PC-9 (cell line): ENCODE measurements at places on chromosomes 1 and 21.

DNA sequence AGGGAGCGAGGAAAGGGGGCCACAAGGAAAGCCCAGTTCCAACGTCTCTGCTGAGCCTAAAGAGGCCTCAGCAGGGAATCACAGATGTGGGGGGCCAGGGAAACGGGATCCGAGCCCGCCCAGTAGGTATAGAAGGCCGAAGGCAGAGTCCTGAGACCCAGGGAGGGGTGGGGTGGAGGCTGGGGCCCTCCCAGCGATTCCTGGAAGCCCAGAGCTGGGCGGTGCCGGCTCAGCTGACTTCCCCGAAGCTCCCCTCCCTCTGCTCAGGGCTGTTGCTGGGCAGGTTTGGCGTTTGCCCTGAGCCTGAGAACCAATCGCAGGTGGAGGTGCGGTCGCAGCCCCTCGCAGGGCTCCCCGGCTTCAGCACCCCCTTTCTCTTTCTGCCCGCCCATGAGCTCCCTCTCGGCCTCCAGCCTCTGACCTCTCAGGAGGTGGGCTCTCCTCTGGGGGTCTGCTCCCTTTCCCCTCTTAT is 12.8 kb downstream of the ADAMTSL4 start:
- peak; percentile 92 for DNase-seq

- no peak for DNase-seq
Measured at GRCh38 chr1:159554261-159554660, 18.5 kb upstream of the OR10J5 start.

GRCh38 chr1:152182944-152183361 is 23.9 kb upstream of the RPTN start:
- DNase-seq = peak; percentile 39

DNA sequence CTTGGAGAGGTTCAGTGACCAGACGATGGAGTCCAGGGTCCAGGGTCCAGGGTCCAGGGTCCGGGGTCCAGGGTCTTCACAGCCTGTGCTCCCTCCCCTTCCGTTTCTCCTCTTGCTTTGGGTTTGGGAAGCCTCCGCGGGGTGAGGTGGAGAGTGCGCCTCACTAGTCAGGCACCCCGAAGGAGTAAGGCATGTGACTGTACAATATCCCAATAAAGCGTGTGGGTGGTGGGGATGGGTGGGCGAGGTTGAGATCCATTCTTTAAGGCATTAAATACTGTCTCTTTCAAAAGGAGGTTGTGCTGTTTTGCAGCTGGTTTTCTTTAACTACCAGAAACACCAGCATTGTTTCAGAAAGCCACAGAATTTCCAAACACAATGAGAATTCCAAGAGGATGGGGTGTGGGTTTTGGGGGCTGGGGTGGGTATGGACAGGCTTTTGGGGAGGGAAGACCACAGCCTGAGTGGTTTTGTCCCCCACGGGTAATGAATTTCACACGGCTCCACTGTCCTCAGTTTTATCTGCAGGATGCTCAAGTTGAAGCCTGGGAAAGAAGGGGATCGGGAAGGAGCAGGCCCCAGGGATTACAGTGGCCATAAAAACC is 65.7 kb downstream of the KIF26B start:
- no peak for DNase-seq

GRCh38 chr1:74343216-74343615 is 108.0 kb downstream of the TNNI3K start:
- DNase-seq = no peak

- DNase-seq = peak; percentile 17
Measured at GRCh38 chr1:5975133-5975880, 16.9 kb downstream of the NPHP4 start.

DNA sequence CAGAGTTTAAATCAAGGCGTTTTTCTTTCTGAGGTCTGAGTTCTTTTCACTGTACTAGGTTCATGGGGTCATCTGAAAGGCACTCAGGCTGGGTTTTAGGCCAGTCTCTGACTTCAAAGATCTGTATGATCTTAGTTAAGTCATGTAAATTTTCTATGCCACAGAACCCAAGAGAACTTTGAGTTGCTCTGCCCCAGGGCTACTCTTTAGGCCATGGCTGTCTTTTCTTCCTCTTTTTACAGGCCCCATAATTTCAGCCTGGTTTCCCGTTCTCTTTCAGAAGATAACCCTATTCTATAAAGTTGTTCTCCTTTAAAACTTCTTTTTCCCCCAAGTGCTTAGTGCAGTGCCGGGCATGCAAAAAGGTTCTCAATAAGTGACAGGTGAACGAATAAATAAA is 26.1 kb downstream of the METTL13 start:
- DNase-seq = no peak

DNA sequence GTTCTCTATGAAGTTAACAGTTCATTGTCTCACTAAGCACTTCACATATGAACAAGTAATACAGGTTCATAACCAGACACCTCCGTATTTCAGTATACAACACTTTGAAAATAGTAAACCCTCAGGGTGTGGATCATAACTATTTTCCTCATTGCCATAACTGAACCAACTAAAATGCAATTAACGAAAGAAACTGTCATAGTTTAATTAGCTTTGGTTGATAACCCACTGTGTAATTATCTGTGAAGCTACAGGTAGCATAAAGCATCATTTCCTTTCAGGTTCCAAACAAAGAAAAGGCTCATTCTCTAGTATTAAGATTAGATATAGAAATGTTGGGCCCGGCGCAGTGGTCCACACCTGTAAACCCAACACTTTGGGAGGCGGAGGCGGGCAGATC is 58.5 kb downstream of the EIF4G3 start:
- DNase-seq = no peak

GRCh38 chr1:61182049-61182448 is 99.7 kb downstream of the NFIA start:
- DNase-seq = no peak

- DNase-seq = no peak
Measured at GRCh38 chr1:206488466-206488865, 18.2 kb downstream of the IKBKE start.

- no peak for DNase-seq
Measured at GRCh38 chr21:15080526-15080925, 15.7 kb upstream of the NRIP1 start.

- no peak for DNase-seq
Measured at GRCh38 chr21:33940881-33941245, 25.3 kb upstream of the ATP5PO start.

- no peak for DNase-seq
Measured at GRCh38 chr1:40971966-40972365, 7.5 kb upstream of the CTPS1 start.

DNA sequence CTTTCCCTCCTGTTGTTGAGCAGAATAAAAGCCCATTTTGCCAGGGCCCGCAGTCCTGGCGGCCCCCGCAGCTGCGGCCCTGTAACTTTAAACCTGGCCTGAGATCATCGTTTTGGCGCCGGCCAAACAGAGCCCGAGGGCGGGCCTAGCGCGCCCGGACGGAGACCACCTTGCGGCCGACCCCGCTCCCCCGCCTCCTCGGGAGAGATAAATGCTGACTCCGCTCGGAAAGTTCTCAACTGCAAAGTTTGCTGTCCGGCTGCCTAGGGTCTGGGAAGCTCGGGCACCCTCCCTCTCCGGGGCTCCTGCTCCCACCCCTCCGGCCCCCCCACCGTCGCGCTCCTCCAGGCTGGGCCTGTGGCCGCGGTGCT is at the start of gene PDPN:
Gene PDPN, plus strand, starts transcription at position 238 of the 371 bp plus-strand sequence. CDS start 202 bp downstream, outside the sequence.
- no peak for DNase-seq

- DNase-seq = no peak
Measured at GRCh38 chr1:47752559-47752958, 244.6 kb downstream of the TRABD2B start.

DNA sequence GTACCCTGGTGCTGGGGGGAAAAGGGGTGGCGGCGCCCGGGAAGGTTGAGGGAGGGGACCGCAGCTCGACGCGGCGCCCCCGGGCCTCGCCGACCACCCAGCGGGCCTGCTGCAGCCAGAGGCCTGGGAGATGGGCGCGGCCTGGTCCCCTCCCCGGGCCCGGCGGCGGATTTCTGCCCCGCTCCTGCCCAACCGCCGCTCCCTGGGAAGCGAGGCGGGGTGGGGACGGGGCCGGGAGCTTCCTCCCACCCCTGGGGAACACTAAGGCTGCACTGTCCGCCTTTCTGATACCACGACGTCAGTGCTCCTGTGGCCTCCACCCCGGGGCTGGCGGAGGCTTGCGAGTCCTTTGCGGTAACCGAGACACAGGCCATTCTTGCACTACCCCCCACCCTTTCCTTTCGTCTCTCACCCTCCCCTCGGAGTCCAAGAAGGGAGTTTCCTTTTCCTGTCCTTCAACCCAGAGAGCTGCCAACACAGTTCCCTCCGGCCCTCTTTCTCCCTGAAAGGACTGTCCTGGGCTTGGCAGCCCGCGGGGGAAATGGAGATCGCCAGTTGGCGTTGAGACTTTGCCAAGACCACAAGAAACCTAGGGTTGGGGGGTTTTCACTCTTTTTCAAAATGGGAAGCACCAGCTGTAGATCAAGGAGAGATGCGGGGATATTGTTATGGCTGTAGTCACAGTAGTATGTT is 742 bp downstream of the SH3GLB1 start:
- DNase-seq = peak; percentile 55

GRCh38 chr1:162091681-162092524 is 22.4 kb downstream of the NOS1AP start:
- DNase-seq = peak; percentile 72

DNA sequence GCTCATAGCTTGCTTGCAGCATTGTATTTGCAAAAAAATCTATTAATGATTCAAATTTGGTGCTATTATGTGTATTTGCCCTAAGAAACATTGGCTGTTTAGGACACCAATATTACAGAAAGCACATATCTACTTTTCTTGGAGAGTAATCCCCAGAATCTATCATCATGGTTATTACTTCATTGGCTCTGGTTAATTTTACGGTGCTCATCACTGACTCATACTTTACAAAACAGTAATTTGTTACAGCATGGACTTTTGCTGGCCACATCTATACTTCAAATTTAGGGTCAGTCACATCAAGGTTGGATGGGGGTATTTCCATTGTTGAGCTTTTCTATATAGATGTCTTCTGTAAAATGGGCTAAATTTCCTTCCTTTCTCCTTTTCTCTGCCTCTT is 45.7 kb downstream of the SH3GLB1 start:
- DNase-seq = no peak

DNA sequence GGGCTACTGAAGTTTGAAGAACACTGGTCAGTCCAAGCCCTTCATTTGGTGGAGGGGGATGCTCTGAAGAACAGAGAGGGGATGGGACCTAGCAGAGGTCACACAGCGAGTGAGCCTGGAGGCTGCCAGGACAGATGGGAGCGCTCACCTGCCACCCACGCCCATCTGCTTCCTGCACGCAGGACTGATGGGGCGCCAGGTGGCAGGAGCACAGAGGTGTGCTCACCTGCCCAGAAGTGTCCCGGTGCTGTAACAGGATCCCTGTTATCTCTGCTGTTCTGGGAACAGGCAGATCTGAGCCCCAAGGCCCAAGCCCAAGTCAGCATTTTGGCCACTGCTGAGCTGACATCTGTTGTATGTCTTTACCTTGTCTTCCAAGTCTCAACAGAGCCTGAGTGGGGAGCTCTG is 40.5 kb downstream of the EPHB2 start:
- DNase-seq = peak; percentile 56

GRCh38 chr1:228969953-228970800 is 234.9 kb downstream of the RHOU start:
- DNase-seq = no peak

GRCh38 chr1:183244466-183244865 is 58.4 kb downstream of the LAMC2 start:
- DNase-seq = no peak

- DNase-seq = no peak
Measured at GRCh38 chr1:36251794-36252481, 27.7 kb downstream of the THRAP3 start.

DNA sequence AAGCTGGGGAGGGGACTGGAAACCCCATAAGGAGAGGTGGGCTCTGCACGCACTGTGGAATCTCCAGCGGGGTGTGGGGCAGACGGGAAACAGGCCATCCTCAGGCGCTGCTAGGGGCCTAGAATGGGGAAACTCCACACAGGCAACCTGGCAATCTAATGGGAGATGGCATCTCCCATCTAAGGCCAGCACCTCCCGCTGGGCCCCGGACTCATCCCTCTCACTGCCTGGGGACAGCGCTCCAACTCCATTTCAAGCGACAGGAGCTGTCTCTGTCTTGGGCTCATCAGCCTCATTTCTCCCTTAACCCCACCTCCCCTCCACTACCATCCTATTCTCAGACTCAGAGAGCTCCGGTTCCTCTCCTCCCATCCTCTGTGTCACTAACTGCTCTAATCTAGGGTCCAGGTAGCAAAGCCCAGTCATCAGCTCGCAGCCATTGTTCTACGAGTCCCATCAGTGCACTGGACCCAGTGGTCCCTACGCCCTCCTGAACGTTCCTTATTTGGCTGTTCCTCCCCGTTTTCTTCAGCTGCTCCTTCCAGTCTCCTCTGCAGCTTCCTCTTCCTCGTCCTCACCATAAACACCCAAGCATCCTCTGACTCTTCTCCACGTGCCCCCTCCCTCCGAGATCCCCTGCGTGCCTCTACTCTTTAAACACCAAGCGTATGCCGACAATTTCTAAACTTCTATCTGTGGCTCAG is 93.4 kb upstream of the CASZ1 start:
- no peak for DNase-seq

- no peak for DNase-seq
Measured at GRCh38 chr1:70666381-70667140, 255.5 kb downstream of the CTH start.

DNA sequence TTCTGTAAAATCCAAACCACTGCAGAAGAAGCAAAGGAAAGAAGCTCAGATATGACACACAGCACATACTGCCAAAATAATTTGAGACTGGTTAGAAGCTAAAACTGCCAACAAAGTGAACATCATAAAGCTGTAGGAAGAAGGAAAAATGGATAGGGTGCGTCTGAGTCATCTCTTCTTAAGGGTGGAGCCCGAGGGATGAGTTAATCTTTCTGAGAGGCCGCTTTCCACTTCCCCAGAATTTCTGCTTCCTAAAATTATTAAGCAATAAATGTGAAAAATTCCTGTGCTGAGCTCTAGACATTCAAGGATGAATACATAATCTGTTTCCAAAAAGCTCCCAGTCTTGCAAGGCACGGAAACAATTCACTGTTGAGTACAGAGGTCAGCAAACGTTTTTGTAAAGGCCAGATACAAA is 20.1 kb downstream of the PPT1 start:
- DNase-seq = no peak

DNA sequence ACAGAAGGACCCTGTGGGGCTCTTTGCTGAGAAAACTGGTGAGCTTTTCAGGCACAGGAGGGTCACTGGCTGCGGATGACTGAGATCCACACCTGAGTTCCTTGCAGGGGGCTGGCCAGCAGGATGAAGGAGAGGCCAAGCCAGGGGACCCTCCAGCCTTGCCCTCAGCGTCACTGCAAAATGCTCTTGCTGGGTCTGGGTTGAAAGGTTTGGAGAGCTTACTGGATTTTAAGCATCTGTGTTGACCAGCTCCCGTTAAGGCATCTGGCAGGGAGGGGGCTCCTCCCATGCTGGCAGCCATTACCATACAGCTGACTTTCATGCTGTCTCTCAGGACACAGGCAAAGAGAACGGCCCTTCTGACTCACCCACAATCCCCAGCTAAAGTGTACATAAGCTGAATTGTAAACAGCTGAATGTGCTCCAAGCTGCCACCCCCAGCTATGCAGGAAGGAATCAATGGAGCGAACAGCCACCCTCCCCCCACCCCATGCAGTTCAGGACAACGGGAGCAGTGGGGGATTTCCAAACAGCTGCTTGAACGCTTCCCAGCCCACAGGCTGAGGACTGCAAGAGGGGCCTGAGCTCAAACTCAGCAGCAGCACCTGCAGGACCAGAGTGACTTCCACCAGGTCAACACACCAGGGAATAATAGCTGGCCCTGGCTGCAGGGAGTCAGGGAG is 21.3 kb upstream of the A3GALT2 start:
- peak; percentile 89 for DNase-seq

- DNase-seq = peak; percentile 62
Measured at GRCh38 chr1:200907611-200908097, 13.0 kb downstream of the INAVA start.

- DNase-seq = no peak
Measured at GRCh38 chr1:196516373-196516772, 91.9 kb downstream of the KCNT2 start.

- peak; percentile 15 for DNase-seq
Measured at GRCh38 chr1:55386456-55386855, 171.3 kb upstream of the USP24 start.
